ENCODE measurements at places on chromosomes 4 and X.
A peak's percentile ranks its signal among the peaks of the same experiment; 100 is the strongest.

- DNase-seq, result no peak
These were observed 284.7 kb upstream of the FTHL17 start for GRCh38 chrX:31356275-31357212.

- no peak for DNase-seq
These were observed 1318.6 kb downstream of the TECRL start for GRCh38 chr4:63090641-63091040.

- no peak for DNase-seq
These were observed 34.1 kb upstream of the SRD5A3 start for GRCh38 chr4:55311792-55312488.

GRCh38 chr4:3880615-3881120 lies 114.5 kb downstream of the ADRA2C start:
- peak; percentile 53 for DNase-seq

DNA sequence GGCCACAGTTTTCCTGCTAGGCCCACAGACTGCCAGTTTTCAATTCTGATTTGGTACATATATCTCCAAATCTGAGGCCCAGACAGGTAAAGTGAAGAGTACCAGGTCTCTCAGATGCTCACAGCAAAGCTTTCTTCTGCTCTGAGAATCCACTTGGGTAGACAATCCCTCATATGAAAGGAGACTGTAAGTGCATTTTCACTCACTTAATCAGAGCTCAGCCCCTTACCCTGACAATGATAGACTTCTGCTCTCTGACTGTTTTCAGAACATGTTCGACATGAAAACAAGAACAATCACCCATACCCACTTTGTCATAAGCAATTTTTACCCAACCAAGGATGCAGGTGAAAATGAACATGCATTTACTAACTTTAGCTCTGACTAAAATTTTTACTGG lies 7.1 kb downstream of the GPRIN3 start:
- DNase-seq, result no peak

All from EL (cell line).